Ascending aorta (tissue), 2 donors: ENCODE measurements at places on chromosomes 5 and 9.

DNA sequence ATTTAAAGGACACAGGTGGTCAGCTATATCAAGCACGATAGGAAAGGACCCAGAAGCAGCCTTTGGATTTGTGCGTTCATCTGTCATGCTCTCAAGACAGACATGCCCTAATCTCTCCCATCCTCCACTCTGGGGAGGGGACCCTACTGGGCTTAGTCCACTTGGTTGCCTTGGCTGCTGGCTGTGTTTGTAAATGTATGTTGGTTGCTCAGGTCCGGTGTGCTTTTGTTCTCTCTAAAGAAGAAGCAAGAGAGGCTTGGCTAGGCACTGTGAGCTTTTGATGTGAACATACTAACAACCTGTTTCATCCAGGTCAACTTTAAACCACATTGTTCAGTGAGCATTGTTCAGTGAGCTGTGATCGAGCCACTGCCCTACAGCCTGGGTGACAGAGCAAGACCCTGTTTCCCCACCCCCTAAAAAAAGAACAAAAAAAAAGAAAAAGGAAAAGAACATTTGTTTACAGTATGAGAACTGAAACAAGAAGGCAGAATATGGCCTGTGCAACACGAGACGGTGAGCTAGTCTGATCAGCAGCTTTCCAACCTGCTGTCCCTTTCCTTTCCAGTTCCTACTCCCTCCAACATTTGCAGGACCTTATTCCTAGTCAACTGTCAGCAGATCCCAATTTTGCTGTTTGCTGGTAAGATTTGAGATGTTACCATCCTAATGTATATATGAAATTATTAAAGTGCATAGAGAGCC lies 228.3 kb downstream of the ARHGAP26 start:
- H3K4me3 ChIP-seq = no peak overlapping the region
- peaks cover 7% of the 10 kb centered on the region for H3K4me1 ChIP-seq
- DNase-seq = no peak
- H3K27ac ChIP-seq = no peak overlapping the region
- no peaks in the 10 kb centered on the region for H3K27me3 ChIP-seq

DNA sequence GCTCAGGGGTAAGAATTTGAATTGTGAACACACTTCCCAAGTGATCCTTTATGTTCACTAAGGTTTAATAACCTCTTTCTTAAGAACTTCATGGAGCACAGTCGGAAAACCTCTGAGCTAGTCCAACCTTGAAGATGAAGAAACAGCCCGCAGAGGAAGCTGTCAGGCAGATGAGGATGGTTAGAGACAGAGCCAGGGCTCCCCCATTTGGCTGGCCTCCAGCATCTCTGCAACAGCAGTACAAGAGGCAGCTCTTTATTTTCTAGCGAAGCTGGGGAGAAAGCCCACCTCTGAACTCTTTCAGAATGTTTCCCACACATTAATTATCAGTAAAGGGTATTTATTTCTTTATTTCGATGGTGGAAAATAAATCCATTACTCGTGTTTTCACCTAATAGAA lies 350.8 kb downstream of the DMRT2 start:
- no peaks in the 10 kb centered on the region for H3K36me3 ChIP-seq
- no peak overlapping the region for H3K27ac ChIP-seq
- H3K4me1 ChIP-seq = no peaks in the 10 kb centered on the region
- DNase-seq = no peak
- H3K27me3 ChIP-seq = no peaks in the 10 kb centered on the region

DNA sequence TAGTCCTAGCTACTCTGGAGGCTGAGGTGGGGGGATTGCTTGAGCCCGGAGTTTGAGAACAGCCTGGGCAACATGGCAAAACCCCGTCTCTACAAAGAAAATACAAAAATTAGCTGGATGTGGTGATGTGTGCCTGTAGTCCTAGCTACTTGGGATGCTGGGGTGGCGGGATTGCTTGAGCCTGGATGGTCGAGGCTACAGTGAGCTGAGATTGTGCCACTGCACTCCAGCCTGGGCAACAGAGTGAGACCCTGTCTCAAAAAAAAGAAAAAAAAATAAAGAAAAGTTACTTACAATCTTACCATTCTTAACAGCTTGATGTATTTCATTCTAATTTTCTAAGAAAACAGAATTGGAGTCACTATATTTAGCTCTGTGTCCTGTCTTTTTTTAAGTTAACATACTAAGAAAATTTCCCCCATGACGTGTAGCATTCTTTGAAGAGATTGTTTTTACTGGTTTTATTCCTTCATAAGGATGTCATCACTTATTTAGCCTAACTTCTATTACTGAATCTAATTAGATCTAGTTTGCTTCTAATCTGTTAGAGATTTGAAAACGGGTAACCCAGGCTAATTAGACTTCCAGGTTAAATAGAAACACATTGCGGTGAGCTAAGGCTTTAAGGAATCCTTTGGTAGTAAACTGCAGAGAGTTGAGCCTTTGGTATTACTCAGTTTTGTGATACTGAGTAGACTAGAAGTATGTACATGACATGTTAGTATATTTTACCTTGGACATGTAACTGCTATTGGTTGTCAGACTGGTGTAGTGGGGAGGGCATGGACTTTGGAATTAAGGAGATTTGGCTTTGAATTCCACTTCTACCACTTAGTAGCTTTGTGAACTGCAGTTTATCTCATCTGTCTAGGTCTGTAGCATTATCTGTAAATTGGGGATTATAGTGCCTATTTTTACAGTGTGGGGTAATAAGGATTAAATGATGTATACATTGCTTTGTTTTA lies 24.0 kb downstream of the HSPA4 start:
- peaks cover 49% of the 10 kb centered on the region for H3K36me3 ChIP-seq
- H3K27me3 ChIP-seq = no peaks in the 10 kb centered on the region
- peak overlapping the region; percentile 14 for H3K4me3 ChIP-seq
- H3K4me1 ChIP-seq = no peaks in the 10 kb centered on the region
- peak overlapping the region; percentile 71 for H3K27ac ChIP-seq
- DNase-seq = no peak

DNA sequence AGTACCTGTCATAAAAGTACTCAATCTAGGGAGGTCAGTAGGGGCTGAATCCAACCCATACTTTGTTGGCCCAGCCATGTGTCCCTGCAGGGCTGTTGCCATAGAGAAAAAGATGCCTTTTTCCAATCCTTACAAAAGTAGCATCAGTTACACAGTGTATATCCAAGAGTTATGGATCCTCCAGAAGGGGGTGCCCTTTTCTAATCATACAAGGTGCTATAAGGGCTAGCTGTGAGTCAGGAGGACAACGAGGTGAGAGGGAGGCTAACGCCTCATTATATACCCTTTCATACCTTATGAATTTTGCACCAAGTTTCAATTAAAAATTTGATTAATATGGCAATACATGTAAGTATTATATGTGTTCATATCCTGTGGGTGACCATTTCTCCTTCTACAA lies 4.8 kb downstream of the KIAA0825 start:
- no peaks in the 10 kb centered on the region for H3K36me3 ChIP-seq

- no peaks in the 10 kb centered on the region for H3K4me1 ChIP-seq
- no peak overlapping the region for H3K4me3 ChIP-seq
- no peaks in the 10 kb centered on the region for H3K27me3 ChIP-seq
Measured at GRCh38 chr9:77598524-77598923, 49.6 kb downstream of the GNA14 start.

GRCh38 chr9:98118640-98119601 lies at the start of gene TRIM14:
Gene TRIM14, minus strand, starts transcription at chr9:98119222. Its CDS starts 34 bp downstream, at chr9:98119188.
- no peaks in the 10 kb centered on the region for H3K27me3 ChIP-seq
- H3K27ac ChIP-seq = peak within 1 kb of the TSS; percentile 30
- no peak for DNase-seq
